Left hindlimb (tissue), 1 donor: ENCODE measurements at places on chromosomes 5 and 9.
A peak's percentile ranks its signal among the peaks of the same experiment; 100 is the strongest.

DNA sequence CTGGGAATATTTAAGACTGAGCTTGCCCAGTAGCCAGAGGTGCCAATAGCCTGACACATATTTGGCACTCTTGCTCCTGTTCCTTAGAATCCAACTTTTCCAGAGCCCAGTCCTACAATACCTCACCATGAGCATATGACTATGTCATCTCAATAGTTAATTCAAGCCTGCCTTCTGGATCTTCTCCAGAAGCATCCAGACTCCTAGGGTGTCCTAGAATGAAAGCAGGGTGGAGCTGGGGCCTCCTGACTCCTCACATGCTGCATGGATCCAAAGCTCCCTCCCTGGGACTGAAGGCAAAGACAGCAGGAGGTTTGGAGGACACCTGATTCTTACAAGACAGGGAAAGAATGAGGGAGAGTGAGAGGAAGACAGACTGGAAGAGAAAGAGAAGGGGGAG, 37.9 kb downstream of the SH3TC2 start:
- no peak for DNase-seq

DNA sequence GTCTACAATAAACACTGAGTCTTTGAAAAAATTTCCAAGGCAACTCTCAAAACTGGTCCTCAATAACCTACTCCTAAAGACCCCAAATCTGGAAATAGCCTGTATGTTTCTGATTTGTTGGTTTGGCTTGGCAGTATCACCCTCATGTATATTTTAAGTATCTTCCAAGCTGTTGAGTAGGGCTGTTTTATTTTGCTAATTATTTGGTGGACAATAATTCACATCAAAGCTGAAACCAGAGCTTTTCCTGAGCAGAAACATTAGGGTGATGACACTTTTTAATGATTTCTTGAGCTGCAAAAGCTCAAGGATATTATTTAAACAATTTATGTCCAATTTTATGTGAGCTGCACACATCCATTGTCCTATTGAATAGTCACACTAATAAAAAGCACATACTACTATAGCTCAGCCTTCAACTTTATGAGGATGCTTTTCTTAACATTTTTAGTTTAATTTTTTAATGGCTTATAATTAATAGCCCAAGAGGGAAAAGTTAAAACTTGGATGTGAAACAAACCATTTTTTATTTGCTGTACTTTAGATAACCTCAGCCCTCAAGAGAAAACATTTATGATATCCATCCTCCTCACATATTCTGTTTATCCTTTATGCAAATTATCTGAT, 393.1 kb downstream of the TAF11L14 start:
- no peak for DNase-seq

DNA sequence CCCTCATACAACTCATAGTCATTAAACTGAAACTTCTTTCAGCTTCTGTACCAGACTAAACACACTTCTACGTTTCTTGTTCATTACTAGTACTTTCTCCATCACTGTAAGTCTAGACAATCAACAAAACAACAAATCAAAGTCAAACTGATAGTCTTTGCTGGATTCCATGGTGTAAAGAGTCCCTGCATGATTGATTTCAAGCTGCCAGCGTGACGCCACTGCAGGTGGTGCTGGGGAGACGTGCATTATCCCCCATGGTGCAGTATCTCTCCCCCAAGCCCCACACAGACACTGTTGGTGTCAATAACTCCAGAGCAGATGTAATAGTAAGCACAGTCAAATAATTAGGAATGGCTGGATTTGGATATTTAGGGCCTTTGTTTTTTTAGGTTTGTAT, 10.7 kb upstream of the SLC2A8 start:
- DNase-seq = no peak

GRCh38 chr9:7370381-7370780, 429.2 kb downstream of the DMAC1 start:
- peak; percentile 51 for DNase-seq

- no peak for DNase-seq
Observed at GRCh38 chr9:124255222-124255621, 2.5 kb upstream of the NEK6 start.
